ENCODE measurements at places on chromosomes 12 and 14.
A peak's percentile ranks its signal among the peaks of the same experiment; 100 is the strongest.

DNA sequence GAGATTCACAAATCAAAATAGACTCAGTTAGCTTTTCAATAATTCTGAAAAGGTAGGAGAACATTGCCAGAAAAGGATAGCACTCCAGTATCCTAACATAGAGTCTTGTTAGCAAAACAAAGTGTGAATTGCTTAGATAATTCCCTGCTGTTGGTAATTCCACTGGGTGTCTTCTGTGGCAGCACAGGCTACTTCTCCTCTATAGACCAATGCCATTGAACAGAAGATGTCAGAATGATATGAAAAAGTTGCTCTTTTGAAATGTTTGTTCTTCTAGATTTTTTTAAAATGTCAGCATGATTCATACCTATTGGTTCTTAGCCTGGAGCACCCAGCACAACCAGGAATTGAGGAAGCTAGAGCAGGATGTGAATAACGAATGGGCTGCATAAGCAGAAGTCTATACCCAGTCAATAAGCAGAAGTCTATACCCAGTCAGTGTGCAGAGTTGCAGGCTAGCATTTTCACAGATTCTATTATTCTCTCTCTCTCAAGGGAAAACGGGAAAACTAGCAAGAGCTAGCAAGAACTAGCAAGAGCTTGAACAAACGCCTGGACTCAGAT lies 112.8 kb downstream of the SYT1 start:
- DNase-seq = no peak

DNA sequence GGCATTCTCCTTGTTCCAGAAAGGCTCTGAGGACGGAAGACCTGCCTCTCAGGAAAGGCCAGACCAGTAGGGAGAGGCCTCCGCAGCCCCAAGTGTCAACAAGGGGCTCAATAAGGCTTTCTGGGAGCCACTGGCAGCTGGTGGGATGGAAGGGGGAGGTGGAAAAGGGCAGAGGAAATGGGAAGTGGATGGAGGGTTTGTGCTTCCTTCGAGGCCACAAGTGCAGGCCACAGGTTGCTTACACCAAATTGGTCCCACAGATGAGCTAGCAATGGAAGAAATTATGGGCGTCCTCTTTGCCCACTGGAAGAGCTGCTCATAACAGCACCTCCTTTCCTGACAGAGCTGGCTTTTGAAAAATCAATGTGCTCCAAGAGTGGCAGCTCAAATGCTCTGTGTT lies 28.2 kb downstream of the P2RX4 start:
- DNase-seq = no peak

DNA sequence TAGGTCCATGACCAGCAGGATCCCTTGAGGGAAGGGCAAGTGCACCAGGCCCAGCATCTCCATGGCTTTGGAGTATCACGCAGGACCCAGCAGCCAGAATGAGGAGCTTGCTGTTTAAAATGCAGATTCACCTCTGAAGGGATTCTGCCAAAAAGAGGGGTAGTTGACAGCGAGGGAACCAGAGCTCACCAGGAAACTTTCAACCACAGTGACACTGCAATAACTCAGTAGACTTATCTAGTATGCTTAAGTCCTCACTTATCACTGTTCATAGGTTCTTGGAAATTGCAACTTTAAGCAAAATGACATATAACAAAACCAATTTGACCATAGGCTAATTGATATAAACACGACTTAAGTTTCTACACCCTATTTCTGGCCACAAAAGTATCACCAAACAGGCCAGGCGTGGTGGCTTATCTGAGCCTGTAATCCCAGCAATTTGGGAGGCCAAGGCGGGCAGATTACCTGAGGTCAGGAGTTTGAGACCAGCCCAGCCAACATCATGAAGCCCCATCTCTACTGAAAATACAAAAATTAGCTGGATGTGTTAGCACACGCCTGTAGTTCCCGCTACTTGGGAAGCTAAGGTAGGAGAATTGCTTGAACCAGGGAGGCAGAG lies 21.4 kb upstream of the CKAP4 start:
- DNase-seq = no peak

GRCh38 chr12:11653215-11653753 lies 3.8 kb downstream of the ETV6 start:
- no peak for DNase-seq

DNA sequence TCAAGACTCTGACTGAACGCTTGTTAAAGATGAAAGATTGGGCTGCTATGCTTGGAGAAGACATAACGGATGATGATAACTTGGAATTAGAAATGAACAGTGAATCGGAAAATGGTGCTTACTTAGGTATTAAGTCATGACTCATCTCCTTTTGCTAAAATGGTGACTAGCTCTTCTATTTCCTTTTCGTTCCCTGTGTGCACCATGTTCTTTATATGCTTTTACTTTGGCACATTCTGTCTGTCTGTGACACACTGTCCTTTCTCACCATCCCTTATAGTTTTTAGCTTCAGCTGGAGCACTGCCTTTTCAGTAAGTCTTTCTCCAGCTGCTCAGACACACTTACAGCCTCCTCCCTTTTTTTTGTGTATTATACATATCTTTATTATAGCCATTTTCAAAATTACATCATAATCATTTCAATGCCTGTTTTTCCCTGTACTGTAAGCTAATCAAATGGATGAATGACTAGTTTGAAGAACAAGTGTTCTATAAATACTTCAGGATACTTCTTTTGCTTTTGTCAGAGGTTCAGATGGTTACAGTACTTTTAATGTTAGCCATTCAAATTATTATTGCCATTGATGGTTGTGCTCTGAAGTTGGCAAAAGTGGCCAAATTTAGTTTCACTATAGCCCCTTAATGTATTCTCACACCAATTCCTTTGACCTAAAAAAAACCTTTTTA lies 68.6 kb downstream of the MIA2 start:
- DNase-seq = no peak

DNA sequence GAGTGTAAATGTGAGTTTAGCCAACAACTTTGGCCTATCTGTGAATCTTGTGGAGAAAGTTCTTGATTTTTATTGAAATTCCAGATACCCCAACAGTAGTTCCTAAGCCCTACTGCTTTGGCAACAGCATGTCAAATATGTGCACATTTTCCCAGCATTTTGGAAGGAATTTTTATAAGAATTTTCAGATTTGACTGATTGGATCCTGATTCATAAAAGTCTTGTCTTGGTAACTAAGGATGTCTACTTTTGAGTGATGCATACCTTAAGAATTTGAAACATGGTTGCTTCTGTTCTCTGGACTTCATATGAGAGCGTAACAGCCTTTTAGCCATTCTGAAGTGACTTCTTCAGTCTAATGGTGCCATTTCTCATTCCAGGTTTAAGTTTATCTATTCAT lies 106.7 kb downstream of the ANO4 start:
- DNase-seq = no peak

DNA sequence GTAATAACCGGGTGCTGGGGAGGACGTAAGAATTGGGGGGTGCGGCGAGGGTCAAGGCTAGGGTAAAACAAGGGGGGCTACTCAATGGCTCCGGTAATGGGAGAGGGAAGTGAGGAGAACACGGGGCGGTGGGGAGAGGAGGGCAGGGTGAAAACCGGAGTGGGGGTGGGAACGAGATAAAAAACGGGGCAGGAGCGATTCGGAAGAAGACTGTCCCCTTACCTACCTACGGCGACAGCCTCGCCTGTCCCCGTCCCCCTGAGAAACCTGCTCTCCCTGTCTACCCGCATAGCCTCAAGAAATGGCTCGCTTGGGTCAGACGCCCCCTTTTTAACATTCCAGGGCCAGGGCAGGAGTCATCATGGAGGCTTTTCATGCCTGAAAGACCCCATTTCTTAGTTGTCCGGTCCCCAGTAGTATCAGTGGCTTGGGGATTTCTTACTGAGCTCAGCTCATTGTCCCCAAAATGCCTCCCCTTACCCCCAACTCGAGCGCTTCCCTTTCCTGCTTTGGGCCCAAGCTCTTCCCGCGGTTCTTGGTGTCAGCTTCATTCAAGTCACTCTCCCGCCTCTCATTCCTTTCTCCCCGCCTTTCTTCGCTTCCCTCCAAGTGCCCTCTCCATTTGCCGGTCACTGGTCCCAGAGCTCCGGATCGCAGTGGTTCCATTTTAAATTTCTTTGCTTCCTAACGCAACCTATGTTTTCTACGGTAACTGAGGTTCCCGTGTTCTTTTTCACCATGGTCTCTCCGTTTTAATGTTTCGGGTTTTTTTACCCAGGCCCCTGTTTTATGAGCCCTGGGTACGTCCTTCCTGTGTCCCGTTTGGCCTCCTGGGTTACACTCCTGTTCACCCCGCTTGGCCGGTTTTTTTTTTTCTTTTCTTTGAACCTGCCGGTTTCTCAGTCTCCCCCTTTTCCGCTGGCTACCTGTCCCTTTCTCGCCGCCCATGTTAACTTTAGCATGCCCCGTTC lies 1.2 kb upstream of the WSB2 start:
- peak; percentile 81 for DNase-seq
